ENCODE measurements at places on chromosomes 7 and 10.

GRCh38 chr7:143047326-143047725, 4.8 kb upstream of the OR6V1 start:
- DNase-seq: no peak

DNA sequence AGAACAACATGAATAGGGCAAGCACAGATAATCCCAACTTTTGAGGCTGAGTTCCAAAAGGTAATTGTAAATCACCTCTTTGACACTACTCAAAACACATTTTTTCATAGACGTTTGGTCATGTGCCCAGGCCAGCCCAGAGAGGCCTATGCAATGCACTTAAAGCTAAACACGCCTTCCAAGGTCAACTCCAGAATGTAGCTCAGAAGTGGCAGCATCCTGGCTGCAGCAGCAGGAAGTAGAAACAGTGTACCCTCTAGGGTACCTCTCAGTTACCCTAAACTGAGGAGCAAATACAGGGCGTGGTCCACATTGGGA, 58.7 kb downstream of the OSBPL3 start:
- no peak for DNase-seq

DNA sequence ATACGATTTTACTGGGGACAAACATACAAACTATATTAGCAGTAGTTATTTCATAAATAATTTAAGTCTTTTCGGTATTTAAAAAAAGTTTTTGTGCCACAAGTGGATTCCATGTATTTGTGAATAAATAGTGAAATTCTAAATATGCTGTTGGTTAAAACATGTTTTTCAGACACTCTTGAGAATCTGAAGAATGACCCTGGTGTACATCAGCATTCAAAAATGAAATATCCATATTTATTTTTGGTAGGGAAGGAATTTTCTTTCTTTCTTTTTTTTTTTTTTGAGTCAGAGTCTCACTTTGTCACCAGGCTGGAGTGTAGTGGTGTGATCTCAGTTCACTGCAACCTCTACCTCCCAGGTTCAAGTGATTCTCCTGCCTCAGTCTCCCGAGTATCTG, 136.1 kb upstream of the CDK6 start:
- DNase-seq: no peak

DNA sequence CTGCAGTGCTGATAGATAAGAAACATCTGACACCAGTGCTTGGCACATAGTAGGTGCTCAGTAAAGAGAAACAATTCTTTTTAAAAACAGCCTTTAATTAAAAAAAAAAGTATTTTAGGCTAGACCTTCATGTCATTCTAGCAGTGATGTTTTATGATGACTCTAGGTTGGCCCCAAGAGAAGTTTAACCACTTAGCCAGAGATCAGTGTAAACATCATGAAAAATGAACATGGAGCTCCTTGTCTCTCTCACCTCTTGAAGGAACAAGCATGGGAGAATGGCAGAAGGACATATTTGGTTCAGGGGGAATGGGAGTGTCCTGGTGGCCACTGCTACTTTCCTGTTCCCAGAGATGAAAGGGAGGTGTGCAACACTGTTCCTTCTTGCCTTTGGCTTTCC, 641.0 kb downstream of the LRMDA start:
- no peak for DNase-seq

- no peak for DNase-seq
Observed at GRCh38 chr10:132882069-132882951, 60.1 kb downstream of the CFAP46 start.

GRCh38 chr10:1872151-1872726, 134.9 kb upstream of the ADARB2 start:
- DNase-seq: no peak

- no peak for DNase-seq
Observed at GRCh38 chr10:93417266-93417665, 64.9 kb downstream of the MYOF start.

DNA sequence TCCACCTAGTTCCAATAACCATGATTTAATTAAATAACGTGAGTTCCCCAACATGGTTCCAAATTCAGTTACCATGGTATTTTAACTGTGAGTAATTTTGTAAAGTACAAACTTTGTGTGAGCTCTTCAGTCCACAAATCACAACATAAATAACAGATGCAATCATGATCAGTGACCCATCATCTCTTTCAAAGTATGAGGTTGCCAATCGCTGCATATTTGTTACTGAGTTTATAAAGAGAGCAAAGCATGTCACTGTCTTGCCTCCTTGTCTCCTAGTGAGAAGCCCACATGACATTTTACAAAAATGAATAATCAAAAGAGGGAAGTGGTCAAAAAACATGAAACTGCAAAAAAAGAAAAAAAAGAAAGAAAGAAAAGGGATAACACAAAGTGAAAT, 69.1 kb upstream of the PDSS1 start:
- no peak for DNase-seq

GRCh38 chr7:95578299-95578855, 17.9 kb downstream of the PDK4 start:
- no peak for DNase-seq

DNA sequence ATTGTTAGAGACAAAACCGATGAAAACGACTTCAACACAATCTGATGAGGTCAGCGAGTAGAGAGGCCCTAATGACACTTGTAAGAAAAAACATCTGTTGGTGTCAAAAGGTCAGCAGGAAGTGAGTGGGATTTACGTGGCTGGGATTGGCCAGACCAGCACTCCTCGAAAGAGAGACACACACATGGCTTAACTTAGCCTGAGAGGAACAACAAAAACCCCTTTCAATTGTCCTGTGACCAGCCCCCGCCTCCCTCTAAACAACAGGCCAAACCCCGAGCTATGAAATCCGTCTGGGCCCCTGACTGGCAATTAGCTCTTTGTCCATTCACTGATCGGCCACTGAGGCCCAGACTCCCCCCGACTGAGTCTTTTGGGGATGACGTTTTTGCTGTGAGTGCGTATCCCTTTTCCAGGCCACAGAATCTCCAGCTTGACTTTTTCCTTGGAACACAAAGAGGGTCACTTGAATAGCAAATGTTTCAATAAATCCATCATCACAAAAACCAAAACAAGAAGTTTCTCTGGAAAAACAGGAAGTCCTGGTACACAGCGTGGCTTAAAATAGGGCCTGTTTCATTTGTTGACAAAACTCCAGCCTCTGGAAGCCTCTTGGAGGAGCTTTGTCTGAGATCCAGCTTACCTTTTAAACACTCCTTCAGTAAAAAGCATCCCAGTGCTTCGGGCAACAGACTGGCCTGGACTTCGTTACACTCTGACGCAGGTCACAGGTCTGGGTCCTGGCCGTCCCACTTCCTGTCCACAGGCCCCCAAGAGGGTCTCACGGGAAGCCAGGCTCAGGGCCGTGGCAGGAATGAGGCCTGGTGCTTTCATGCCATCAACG, 103.0 kb downstream of the CTBP2 start:
- DNase-seq: no peak

DNA sequence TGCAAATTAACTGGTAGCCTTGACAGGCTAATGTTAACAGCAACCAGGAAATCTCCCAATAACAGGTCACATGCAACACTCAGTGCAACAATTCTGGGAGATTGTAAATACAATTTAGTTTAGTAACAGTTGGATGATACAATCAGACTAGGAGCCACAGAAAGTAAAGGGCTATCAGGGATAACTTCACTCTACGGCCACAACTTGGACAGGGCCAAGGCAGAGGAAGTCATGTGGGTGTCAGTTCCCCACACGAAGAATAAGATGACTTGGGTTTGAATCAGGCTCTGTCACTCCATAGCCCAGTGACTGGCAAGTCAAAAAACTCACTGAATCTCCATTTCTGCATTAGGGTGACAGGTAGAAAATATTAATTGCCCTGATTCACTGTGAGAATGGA, 217.3 kb upstream of the CCDC6 start:
- no peak for DNase-seq

DNA sequence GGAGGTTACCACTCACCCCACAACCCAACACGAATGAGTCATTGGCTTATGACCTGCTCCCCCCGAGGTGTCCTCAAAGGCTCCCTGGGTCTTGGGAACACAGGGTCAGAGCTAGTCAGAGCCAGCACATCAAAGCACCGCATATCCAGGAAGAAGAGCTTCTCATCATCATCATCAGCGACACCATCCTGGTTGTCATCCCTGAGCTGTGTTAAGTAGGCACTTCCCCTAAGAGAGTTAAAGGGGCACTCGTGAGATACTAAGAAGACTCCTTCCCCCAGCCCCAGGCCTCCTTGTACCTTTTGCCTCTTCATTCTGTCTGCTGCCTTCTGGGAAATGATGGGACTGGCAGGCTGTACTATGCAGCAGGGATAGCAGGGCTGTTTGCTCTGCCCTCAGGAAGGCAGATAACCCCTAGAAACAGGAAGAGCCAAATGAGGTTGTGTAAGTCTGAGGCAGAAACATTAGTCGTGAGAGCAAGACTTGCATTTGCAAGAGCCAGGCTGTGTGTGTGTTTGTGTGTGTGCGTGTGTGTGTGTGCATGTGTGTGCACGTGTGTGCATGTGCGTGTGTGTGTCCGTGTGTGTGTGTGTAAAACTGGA, 11.1 kb upstream of the CPA1 start:
- DNase-seq: no peak

- DNase-seq: no peak
Observed at GRCh38 chr10:4130685-4131084, 345.7 kb upstream of the KLF6 start.

DNA sequence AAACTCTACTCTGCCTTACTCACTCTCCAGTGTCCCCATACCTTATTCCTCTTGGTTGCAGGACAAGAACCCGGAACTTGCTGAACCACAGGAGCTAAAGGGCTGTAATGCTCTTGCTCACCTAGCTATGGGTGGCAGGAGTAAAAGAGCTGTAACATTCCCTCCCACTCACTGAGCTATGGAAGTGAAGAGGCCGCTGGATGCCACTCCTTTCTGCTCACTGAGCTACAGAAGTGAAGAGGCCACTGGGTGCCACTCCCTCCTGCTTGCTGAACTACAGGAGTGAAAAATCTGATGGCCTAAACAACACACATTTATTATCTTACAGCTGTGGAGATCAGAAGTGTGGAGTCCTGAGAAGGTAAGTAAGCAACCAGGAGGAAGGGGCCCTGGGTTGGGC, 17.5 kb downstream of the MRPS24 start:
- no peak for DNase-seq

- no peak for DNase-seq
Observed at GRCh38 chr7:83842894-83843293, 194.0 kb upstream of the SEMA3E start.

- no peak for DNase-seq
Observed at GRCh38 chr7:134414109-134414508, 44.8 kb downstream of the AKR1B1 start.

- DNase-seq: no peak
Observed at GRCh38 chr7:70944516-70944915, 187.4 kb upstream of the GALNT17 start.

GRCh38 chr7:45973725-45974532, 52.9 kb upstream of the IGFBP3 start:
- DNase-seq: no peak

- no peak for DNase-seq
Observed at GRCh38 chr7:142866361-142867096, 11.7 kb downstream of the EPHB6 start.

DNA sequence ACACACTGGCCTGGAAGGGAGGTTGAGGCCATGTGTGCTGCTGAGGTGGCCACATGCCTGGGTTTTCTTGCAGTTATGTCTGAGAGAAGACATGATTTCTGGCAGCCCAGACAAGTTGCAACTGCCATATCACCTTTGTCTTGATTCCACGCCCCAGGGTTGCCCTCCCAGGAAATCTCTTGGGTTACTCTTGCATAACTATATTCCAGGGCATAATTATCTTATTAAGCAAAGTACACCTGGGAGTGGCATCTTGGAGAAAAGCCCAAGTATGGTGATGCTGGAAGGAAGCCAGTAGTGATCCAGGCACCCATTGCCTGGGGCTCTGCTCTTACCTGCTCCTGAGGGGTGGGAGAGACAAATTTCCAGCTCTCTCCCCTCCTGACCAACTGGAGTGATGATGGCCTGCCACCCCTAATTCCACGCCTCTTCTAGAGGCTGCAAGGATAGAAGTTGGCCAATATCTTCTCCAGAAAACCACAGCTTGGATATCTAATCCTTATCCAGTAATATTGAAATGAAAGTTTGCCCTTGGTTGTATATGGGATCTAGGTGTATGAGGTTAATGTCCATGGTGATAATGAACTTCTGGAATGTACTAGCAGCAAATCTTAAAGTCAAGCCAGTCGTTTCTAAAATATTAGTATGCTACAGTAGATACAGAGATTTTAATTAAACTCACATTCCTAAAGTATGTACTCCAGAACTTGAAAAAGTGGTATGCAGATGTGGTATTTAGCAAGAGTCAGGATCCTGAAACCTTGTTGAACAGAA, 5.0 kb downstream of the AKR1B10 start:
- no peak for DNase-seq

GRCh38 chr10:114026189-114027040, 17.3 kb upstream of the ADRB1 start:
- DNase-seq: no peak

- DNase-seq: no peak
Observed at GRCh38 chr7:128131731-128132130, 100.5 kb upstream of the LRRC4 start.

- DNase-seq: no peak
Observed at GRCh38 chr10:70510904-70511303, 32.3 kb downstream of the PALD1 start.

DNA sequence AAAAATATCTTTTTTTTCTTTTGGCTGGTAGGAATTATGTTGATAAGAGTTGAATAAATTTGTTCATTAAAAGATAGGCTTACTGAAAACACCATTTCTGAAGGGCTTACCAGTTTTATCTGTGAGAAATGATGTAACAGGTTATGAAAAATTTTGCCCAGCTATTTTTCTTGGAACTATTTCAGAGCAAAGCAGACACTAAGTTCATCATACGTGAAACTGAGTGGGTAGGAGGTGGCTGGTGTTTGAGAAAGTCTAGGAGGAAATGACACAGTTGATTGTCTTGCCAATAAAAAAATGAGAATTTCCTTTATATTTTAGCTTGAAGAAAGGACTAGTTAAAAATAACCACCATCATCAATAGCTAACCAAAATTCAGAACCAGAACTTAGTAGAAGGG, 6.2 kb upstream of the MRC1 start:
- DNase-seq: no peak

GRCh38 chr7:70694434-70694970, 437.4 kb upstream of the GALNT17 start:
- DNase-seq: no peak

DNA sequence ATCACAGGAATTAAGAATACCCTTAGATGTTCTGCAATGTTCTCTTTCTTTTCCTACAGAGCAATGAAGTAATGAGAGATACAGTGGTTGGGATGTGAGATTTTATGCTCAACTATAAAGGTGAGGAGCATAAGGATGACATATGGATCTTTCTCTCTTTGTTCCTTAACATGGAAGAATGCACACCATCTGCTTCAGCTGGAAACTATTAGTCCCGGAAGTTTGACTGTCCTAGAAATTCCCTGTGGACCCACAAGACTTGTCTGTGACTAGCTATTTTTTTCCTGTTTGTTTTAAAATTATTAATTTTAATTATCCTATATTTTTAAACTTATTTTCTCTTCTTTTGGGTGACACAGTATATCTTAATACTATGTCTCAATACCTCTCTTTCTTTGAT, 80.2 kb downstream of the DKK1 start:
- no peak for DNase-seq

Data from stimulated activated CD8-positive, alpha-beta memory T cell treated with anti-CD3 and anti-CD28 coated beads, Interleukin-15, amount 100 ng/mL, for 24 hours (primary cell).